ENCODE measurements at places on chromosomes 3 and 15.

DNA sequence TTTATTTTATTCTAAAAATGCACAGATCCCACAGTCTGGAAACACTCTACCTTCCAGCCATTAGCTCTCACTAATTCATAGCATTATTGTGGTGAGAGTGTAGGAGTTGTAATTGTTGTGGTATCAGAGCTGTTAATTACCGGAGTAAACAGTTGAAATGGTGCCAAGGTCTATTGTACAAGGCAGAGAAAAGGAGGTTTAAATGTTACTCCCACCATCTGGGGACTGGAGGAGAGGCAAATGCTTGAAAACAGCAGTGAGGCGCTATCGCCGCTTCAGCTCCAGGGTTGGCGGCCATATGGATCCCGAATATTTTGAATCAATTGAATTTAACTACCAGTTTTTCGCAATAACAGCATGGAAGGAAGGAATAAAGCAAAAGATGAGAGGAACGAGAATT lies 113.1 kb upstream of the C15orf61 start:
- DNase-seq = no peak

GRCh38 chr15:57537072-57537471 lies 54.6 kb upstream of the MYZAP start:
- DNase-seq = no peak

DNA sequence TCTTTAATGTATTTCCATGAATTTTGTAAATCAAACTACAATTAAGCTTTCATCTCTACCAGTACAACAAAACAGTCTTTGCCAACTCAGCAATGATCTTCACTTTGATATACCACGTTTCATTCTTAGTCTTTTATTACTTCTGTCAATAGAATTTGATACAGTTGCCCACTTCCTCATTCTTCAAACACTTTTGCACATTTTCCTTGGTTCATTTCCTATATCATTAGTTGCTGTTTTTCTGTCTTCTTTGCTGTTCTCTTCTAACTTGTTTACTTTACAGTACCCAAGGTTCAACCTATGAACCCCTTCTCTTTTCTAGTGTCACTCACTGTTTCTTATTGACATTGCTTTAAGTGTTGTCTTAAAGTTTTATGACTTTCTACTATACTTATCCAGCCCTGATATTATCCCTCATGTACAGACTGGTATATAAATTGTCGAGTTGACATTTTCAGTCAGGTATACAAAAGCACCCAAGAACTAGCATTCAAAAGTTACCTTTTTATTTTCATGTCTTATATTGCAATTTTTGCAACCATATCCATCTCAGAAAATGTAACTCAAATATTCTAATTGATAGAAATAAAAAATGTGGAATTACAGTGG lies 903.1 kb downstream of the NSUN3 start:
- no peak for DNase-seq

- no peak for DNase-seq
Measured at GRCh38 chr15:98734466-98735199, 86.3 kb downstream of the IGF1R start.

DNA sequence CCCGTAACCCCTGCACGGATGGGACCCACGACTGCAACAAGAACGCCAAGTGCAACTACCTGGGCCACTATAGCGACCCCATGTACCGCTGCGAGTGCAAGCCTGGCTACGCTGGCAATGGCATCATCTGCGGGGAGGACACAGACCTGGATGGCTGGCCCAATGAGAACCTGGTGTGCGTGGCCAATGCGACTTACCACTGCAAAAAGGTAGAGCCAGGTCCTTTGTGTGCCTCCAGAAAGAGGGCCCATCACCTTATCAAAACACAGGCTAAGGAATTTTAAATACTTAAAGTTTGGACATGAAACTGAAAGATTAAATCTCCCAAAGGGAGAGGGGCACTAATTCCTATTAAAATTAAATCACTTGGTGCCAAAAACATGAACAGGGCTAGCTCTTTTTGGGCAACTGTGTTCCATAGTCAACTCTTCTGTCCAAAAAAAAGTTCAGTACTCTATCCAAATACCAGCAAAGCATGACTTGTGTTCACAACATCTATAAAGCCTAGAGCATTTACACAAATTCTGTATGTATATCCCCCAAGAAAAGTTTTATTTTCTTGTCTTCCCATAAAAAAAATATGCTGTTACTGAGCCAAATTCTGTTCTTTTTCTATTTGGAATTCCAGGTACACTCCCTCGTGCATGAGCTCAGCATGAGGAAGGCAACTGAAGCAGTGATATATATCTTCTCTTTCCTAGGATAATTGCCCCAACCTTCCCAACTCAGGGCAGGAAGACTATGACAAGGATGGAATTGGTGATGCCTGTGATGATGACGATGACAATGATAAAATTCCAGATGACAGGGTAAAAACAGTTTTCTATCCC lies 9.2 kb downstream of the THBS1 start:
- DNase-seq = no peak

GRCh38 chr15:56241374-56242105 lies 2.1 kb downstream of the RFX7 start:
- DNase-seq = no peak

DNA sequence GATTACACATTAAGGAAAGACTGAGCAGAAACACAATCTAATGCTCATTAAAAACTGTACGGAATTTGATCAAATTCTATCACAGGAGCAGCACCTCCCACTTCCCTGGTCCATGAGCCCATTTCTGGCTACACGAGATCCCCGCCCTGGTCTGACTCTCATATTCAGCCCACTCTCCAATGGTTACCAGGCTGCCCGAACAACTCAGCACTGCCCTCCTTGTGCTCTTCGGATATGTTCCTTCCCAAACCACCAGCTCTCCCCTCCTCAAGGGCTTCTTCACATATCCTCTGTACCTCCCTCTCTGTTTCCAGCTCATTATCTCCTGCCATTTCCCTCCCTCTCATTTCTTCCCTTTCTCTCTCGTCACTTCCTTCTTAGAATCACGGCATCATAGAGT lies 180.5 kb downstream of the RSL24D1 start:
- DNase-seq = no peak

GRCh38 chr3:17982211-17982880 lies 239.9 kb upstream of the TBC1D5 start:
- DNase-seq = no peak

DNA sequence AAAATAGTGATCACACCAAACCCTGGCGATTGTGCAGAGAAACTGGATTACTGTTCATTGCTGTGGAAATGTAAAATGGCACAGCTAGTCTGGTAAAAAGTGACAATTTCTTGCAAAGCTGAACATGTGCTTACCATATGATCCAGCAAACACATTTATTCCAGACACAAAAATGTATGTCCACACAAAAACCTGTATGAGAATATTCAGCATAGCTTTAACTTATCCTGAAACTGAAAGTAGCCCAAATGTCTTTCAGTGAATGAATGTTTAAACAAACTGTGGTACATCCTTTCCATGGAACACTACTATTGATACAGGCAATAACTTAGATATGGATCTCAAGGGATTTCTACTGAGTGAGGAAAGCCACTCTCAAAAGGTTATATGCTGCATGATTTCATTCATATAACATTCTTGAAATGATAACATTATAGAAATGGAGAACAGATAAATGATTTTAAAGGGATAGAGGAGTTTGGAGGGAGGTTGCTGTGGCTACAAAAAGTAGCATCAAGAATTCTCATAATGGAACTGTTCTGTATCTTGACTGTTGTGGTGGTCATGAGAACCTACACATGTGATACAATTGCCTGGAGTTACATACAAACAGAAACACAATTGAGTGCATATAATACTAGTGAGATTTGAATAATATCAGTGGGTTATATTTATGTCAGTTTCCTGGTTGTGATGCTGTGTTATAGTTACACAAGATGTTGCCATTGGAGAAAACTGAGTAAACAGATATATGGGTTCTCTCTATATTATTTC lies 70.7 kb upstream of the DPH6 start:
- no peak for DNase-seq

GRCh38 chr3:85781806-85782205 lies 823.0 kb downstream of the CADM2 start:
- DNase-seq = no peak

DNA sequence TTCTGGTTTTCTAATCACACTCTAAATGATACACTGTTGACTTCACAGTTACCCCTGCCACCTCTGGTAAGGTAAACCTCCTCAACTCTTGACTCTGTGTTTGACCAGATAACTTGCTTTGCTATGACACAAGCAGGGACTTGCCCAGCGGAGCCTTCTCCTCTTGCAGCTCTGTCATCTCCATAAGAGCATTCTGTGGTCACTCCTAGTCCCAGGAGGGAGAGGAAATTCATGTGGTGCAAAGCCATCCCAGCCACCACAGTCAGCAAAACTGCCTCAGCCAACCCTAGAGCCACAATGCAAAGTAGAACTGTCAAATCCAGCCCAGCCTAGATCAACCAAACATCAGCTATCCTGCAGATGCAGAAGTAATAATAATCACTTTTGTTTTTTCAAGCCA lies 144.7 kb upstream of the GADL1 start:
- DNase-seq = no peak

DNA sequence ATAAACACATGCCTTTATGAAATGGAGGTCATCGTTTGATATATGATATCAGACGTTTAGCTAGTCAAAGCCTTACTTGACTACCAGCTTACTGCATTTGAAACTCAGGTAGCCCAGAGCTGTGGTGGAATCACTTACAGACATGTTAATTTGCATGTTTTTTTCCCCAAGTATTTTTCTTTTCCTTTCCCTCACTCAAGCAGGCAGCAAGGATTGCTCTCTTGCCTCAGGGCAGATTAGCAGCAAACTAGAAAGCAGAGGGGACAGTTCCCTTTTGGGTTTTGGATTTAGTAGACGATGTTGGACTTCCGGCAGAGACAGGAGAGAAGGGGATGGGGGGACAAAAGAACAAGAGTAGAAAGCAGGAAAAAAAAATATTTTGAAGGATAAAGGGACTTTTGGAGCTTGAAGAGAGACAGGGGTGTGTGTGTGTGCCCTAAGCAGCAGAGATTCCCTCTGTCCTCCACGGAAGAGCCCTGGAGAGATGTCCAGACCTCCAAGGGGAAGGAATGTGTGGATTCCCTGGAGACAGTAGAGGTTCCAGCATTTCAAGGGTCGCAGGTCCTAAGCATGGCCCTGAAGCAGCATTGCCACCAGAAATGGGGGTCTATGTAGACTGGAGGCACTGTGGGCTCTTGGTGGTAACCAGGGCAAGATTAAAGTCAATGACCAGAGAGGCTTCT lies 86.8 kb upstream of the CADPS start:
- DNase-seq = no peak

- no peak for DNase-seq
Measured at GRCh38 chr3:68973639-68974038, 39.8 kb downstream of the EOGT start.

GRCh38 chr3:140359233-140359995 lies 318.4 kb upstream of the TRIM42 start:
- no peak for DNase-seq

GRCh38 chr3:57152151-57153143 lies 12.7 kb downstream of the IL17RD start:
- no peak for DNase-seq

DNA sequence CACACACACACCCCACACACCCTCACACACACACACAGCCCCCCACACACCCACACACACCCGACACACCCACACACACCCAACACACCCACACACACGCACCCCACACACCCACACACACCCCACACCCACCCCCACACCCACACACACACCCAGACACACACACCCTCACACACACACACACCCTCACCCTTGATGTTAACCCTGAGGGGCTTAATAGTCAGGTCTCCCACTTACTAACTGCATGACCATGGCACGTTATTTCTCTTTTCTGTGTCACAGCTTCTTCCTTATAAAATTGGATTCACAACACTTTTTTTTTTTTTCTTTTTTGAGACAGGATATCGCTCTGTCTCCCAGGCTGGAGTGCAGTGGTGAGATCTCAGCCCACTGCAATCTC lies 2.8 kb downstream of the GRM2 start:
- DNase-seq = no peak

Measured in stimulated activated CD8-positive, alpha-beta memory T cell treated with anti-CD3 and anti-CD28 coated beads, Interleukin-4, amount 100 ng/mL, for 24 hours (primary cell).